ENCODE measurements at places on chromosomes 7 and 10.

DNA sequence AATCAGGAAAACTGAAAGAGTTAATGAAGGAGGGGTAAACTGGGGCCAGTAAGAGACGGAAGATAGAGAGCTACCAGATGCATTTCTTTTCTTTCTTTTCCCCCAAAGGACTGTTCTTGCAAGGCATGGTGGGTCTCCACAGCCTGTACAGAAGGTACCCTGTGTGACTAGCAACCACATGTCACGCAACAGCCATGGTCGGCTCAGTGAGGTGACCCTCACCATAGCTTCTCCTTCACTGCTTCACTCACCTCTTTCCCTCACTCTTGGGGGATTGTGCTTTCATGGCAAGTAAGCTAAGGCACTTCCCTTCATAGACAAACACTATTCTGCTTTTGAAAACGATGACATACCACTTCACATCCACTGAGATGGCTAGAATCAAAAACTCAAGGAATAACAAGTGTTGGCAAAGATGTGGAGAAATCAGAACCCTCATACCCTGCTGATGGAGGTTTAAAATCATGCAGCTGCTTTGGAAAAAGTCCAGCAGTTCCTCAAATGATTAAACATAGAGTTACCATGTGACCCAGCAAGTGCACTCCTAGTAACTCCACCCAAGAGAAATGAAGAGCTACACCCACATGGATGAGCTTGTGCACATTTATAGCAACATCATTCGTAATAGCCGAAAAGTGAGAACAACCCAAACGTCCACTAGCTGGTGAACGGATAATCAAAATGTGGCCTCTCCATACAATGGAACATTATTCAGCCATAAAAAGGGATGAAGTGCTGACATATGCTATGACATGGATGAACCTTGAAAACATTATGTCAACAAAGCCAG, 3.8 kb upstream of the INSIG1 start:
- no peak for DNase-seq

- DNase-seq = no peak
Measured at GRCh38 chr10:29353887-29354561, 65.2 kb downstream of the LYZL1 start.

DNA sequence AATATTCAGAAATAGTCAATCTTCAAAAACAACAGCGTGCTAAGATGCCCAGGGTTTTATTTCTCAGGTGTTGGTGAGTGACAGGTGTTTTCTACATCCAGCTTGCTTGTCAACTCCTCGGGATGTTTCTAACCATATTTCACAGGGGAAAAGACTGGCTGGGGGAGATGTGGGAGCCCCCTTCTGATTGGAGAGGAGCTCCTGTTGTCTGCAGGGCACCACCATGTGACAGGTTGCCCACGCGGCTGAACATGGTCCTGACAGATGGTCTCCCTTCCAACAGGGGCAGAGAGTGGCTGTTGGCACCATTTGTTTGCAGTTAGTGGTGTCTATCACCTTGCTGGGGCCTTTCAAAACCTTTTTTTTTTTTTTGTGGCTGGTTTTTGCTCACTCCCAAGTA, 16.5 kb upstream of the GPR26 start:
- DNase-seq = no peak

DNA sequence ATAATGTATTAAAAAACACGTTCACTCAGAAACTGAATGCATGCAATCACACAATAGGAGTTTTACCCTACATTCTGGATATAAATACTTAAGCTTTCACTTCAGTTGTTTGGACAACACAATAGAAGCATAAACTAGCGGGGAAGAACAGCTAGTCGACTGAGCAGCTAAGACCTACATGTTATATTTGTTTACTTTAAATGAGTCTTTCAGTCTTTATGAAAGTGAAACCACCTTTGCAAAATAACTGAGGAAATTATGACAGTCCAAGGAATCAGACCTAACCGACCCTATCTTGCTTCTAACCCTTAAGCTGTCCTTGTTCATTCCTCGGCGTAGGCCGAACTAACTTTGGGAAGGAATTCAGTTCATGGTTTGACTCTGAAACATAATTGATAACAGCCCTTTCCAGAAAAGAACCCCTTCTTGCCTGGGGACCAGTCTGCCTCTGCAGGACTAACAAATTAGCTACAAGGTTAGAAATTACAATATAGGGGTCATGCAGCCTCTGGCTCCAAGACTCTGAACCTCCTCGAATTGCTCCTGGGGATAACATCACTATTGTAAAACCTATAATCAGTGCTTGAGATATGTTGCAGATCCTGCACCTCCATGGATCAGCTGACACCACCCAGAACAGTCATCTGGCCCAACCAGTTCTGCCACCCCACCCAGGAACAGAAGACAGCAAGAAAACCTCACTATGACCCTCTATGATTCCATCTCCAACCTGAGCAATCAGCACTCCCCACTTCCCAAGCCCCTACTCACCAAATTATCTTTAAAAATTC, 185.1 kb upstream of the KLF6 start:
- no peak for DNase-seq

- peak; percentile 19 for DNase-seq
Measured at GRCh38 chr7:23346316-23346715, 47.2 kb downstream of the MALSU1 start.

DNA sequence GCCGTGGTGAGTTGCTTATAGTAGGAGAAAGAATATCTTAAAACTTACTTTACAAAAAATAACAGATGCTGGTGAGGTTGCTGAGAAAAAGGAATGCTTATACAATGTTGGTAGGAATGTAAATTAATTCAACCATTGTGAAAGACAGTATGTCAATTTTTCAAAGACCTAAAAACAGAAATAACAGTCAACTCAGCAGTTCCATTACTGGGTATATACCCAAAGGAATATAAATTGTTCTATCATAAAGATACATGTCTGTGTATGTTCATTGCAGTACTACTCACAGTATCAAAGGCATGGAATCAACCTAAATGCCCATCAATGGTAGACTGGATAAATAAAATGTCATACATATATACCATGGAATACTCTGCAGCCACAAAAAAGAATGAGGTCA, 420.4 kb downstream of the AUTS2 start:
- DNase-seq = no peak

- no peak for DNase-seq
Measured at GRCh38 chr10:22043327-22043633, 39.8 kb upstream of the DNAJC1 start.

- DNase-seq = no peak
Measured at GRCh38 chr7:18786196-18786727, 290.7 kb downstream of the HDAC9 start.

DNA sequence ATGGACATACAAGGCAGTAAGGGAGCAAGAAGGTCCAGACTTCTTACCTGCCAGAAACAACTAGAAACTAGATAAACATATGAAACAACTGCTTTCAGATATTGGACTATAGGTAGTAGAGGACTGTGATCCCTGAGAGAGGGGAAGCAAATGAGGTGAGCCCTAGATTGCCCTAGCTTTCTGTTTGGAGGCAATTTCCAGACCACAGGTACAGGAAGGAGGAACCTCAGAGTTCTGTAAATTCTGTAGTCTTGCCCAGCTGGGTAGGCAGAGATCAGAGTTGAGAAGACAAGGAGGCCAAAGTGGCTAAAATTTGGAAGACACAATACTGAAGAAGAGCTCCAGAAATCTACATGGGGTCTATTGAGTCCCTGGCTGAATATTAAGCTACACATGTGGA, 21.0 kb downstream of the CDK6 start:
- peak; percentile 50 for DNase-seq

DNA sequence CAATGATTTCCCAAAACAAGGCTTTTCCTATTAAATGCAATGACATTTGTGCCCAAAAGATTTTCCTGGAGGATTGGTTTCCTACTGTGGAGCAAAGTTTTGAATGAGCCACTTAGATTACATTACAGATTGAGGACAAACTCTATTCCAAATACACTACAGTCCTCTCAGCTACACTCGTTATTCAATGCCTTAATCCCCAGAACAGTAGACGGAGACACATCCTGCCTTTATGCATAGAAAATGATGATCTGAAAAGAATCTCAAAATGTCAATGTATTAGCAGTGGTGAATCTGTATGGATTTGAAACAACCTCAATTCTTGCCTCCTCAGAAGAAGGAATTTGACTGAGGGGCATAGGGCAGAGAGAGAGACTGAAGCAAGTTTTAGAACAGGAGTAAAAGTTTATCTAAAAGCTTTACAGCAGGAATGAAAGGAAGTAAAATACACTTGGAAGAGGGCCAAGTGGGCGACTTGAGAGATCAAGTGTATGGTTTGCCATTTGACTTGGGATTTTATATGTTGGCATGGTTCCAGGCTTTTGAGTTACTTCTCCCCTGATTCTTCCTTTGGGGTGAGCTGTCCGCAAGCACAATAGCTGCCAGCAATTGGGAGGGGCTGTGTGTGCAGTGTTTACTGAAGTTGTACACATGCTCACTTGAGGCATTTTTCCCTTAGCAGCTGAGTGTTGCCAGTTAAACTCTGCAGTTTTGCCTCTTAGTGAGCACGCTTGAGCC, 891.9 kb upstream of the MBL2 start:
- DNase-seq = no peak

DNA sequence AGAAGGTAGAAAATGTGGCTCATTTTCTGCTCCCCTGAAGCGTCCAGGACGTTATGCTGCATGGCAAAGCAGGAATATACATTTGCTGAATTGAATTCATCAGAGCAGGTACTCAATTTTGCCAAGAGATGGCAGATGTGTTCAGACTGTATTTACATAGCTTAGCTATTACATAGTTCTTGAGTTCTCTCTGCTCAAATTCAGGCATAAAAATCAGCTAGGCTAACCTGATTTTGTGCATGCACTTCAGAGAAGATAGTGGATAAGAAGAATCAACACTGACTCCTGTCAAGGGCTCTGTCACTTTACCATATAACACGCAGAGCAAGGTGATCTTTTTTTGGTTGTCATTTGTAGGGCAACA, 209.2 kb upstream of the FAM3C start:
- no peak for DNase-seq

- no peak for DNase-seq
Measured at GRCh38 chr10:24238519-24239247, 29.7 kb downstream of the KIAA1217 start.

GRCh38 chr7:7732621-7733281, 14.3 kb upstream of the RPA3 start:
- DNase-seq = no peak

- no peak for DNase-seq
Measured at GRCh38 chr7:6453734-6454133, 6.0 kb upstream of the DAGLB start.

DNA sequence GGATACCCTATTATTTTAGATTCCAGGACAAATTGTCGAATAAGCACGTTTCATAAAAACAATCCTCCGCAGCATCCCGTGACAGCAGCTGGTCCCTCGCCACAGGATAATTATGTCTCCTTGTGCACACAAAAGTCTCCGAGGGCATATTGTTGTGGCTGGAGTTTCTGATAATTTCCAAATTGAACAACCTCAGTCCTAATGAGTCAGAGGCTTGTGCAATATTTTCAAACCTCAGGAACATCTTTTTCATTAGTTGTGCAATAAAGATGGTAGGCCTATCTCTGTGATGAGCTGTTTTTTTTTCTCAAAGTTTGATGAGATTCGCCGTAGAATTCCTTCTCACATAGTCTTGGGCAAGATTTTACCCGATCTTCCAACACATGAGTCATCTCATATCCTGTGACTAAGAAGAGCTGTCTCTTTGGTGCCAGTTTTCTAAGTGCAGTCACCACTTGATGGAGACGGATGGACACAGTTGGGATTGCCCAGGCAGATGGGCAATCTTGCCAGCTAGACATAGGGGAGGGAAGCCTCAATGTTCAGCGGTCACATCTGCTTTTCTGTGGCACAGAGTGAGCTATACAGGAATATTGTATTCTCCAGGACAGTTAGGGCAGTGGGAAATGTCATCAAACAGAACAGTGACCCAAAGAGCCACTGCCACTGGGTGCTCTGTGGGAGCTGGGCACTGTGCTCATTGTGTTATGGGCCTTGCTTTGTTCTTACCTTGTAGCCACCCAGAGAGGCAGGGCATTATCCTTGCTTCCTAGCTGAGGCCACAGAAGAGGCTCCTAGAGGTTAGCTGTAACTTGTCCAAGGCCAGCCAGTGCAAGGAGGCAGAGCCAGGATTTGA, 7.8 kb downstream of the HTRA1 start:
- no peak for DNase-seq

- DNase-seq = no peak
Measured at GRCh38 chr10:66058594-66058993, 867.2 kb upstream of the LRRTM3 start.

DNA sequence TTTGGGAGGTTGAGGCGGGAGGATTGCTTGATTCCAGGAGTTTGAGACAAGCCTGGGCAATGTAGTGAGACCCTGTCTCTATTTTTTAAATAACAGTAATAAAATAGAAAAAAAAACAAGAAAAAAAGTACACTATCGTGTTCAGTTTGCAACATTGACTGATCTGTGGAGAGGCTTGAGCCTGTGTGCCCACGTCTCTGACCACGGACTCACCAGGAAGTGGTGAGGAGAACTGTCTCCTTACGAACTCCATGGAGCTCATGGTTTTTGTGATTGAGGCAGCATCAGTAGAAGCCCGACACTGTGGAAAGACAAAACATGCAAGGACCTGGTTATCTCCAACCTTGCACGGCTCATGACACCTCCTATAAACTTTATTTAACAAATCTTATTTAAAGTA, 23.9 kb upstream of the DNAJB6 start:
- DNase-seq = no peak

- DNase-seq = no peak
Measured at GRCh38 chr10:89810908-89811525, 109.6 kb downstream of the KIF20B start.

DNA sequence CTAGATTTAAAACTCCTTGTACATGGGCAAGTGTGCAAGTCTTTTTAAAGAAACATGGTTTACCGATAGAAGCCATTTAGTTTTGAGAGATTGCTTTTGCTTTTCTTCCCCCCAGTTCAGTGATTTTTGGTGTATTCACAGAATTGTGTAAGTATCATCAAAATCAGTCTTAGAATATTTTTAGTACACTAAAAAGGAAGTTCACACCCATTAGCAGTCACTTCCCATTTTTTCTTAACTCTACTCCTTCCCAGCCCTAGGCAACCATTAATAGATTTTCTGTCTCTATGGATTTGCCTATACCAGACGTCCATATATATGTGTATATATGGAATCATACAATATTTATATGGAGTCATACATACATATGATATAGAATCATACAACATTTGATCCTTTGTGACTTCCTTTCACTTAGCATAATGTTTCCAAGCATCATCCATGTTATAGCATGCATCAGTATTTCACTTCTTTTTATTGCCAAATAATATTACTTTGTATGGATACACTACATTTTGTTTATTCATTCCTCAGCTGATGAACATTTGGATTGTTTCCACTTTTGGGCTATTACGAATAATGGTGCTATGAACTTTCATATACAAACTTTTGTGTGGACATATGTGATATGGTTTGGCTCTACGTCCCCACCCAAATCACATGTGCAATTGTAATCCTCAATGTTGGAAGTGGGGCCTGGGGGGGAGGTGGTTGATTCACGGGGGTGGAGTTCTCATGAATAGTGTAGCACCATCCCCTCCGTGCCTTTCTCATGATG, 16.5 kb upstream of the ARL4A start:
- DNase-seq = no peak

GRCh38 chr10:83023662-83024061, 1115.6 kb upstream of the GHITM start:
- DNase-seq = no peak

GRCh38 chr10:79331709-79332108, 15.6 kb upstream of the PPIF start:
- peak; percentile 93 for DNase-seq
